ENCODE measurements at places on chromosomes 6 and 20.

- no peak for DNase-seq
Measured at GRCh38 chr20:26167499-26167898, 470.8 kb upstream of the ZNF337 start.

- no peak for DNase-seq
Measured at GRCh38 chr20:38298768-38299288, 5.1 kb upstream of the BPI start.

- DNase-seq = no peak
Measured at GRCh38 chr6:48678390-48678789, 567.4 kb upstream of the PTCHD4 start.

DNA sequence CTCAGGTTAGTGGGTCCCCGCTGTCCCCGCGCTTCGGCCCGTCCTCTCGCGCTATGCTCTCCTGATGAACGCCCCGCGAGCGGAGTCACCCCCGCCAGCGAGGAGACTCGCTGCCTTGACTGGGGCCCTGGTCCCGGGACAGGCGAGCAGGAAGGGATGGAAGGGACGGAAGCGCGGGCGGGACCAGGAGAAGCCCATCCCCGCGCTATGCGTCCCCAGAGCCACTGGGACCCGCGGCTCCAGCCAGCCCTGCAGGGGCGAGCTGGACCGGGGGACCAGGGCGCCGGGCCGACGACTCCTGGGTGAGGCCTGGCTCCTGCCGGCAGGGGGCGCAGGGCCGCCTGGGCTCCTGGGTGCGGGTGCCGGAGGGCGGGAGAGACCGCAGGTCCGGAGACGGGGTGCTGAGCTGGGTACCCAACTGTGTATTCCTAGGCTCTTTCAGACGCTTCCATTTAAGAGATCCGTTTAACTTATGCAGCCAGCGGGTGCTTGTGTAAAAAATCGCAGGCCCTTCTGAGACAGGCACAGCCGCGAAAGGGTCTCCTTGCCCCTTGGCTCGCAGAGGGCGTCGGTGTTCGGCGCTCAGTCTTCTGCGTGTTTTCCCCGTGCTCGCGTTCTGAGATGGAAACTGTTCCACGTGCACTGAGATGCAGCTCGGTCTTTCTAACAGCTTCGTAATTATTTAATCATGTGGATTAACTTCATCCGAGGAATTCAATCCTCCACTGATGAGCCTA, 580 bp upstream of the SYCP2 start:
- no peak for DNase-seq

GRCh38 chr6:2866171-2866846, 24.6 kb upstream of the SERPINB1 start:
- no peak for DNase-seq
